AG10803 (cell line): ENCODE measurements at places on chromosomes 7 and 10.
A peak's percentile ranks its signal among the peaks of the same experiment; 100 is the strongest.

- no peak for DNase-seq
These were observed 33.5 kb upstream of the FOXL3 start for GRCh38 chr7:256461-256940.

DNA sequence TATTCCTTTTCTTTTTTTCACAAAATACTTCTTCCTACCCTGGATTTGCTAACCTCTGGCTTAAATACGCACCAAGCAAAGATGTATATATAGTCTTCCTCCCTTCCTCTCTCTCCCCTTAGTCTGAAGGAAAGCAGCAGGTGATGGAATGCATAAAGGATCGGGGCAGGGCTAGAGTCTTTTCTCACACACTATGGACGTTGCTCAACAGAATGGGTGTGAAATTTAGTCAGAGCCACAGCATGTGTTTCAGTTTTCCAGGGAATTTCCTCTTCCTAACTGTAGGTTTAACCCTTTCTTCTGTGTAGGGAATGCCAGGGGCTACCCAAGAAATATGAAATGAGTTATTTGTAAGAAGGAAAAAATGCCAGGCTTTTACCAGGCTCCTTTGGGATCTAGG lies 71.4 kb upstream of the NFKB2 start:
- DNase-seq: peak; percentile 59

- no peak for DNase-seq
These were observed 17.8 kb downstream of the CXCL12 start for GRCh38 chr10:44366941-44367630.

DNA sequence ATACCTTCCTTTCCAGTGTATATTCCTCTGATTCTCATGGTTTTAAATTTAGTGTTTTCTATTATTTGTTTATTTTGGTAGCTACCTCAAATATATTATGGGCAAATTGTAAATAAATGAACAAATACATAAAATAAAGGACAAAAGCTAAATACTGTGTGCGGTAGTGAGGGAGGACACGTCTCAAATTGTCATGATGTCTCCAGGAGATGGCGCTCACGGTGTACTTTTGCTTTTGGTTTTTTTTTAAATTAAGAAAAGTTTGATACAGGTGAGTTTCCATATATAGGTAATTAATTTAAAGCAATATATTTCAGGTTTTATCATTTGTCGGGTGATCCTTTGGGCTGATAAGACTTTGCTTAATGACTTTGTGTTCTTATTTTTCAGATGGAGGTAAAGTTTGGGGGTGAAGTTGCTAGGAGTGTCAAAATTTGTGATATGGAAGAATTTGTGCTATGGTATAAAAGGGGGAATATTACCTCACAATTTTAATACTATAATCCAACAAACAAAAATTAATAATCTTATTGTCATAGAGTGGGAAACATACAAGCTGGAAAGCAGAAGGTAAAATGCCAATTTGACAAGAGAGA lies 68.4 kb upstream of the TMEM229A start:
- DNase-seq: no peak

DNA sequence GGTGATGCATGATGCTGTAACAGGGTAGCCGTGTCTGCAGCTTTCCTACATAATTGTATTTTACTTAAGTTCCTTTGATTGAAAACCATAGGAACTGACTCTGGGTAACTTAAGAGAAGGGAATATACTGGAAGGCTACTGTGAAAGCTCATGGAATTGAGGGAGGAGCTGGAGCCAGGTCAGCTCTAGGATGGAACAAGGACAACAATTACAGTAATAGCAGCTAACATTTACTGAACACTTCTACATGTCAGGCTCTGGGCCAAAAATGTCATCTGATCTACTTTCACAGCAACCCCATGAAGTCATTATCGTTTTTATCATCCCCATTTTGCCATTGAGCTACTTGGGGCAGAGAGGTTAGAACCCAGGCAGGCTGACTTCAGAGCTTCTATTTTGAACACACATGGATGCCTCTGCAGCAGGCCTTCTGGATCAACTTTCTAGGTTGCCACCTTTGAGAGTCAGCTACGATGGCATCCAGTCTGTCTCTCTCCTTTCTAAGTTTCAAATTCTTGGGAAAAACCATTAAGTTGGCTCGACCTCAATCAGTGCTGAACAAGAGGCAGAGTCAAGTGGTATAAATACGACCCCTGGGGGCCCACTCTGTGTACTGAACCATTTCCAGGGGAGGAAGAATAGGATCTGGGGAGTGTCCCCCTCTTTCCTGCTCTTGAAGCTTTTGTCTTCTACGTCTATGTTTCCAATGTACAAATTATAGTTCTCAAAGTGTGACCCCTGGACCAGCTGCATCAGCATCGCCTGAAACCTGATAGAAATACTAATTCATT lies 272.3 kb upstream of the PLPP4 start:
- DNase-seq: no peak

DNA sequence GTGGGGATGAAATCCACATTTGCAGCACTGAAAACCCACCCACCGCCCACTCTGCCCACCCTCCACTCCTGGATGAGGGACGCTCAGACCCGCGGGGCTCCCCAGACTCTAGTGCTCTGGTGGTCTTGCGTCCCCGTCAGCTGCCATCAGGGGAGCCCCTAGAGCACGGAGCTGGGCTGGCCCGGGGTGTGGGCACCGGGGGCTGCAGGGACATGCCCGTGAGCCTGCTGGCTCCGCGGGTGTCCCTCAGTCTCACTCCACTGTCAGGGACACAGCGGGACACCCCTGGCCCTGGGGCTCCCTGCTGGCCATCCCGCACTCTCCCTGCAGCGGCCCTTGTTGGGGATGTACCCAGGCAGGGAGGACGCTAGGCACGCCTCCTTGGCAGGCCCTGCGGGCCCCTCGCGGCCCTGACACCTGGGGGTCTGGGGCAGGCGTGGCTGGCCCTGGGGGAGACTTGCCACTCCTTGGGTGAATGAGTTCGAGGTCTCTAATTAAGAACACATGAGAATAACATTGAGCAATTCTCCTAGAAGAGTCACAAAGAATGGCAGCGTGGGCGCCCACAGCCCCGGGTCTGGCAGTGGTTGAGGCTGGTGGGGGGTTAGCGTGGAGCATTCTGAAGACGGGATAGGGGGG lies 64.2 kb downstream of the CFAP46 start:
- peak; percentile 24 for DNase-seq

DNA sequence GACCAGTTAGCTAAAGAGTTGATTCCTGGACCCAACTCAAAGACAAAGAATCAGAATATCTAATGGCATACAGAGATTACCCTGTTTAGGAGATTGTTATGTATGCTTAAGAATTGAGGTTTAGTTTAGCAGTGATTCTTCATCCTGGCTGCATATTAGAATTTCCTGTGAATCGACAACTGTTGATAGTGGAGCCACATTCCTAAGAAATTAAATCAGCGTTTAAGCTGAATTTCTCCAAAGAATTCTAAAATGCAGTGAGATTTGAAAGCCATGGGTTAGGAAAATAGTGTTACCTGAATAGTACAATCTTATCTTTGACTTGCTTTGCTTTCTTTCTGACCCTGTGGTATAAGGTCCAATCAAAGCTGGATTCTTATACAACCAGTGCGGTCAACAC lies 16.4 kb upstream of the FERD3L start:
- DNase-seq: no peak

DNA sequence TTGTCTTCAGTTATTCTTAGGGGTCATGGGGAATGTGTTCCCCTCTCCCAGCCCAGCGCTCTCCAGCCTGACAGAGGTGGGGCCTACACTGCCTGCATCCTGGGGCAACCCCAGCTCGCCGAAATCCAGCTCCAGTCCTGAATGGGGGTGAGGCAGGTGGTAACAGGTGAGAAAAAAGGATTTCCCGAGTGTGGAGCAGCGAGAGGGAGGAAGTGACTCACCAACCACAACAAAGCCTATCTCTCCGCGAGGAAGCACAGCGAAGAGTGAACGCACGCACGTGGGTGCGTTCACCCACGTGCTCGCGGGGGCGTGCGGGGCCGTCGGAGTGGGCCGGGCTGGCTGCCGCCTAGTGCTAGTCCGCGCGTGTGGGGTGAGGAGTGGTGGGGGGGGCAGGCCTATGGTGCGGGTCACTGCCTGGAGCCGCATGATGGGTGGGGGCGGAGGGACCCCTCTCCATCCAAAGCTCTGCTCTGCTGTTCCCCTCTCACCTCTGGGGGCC lies 855 bp upstream of the PALD1 start:
- no peak for DNase-seq

- DNase-seq: no peak
These were observed 161.5 kb upstream of the KLF6 start for GRCh38 chr10:3946234-3947229.

DNA sequence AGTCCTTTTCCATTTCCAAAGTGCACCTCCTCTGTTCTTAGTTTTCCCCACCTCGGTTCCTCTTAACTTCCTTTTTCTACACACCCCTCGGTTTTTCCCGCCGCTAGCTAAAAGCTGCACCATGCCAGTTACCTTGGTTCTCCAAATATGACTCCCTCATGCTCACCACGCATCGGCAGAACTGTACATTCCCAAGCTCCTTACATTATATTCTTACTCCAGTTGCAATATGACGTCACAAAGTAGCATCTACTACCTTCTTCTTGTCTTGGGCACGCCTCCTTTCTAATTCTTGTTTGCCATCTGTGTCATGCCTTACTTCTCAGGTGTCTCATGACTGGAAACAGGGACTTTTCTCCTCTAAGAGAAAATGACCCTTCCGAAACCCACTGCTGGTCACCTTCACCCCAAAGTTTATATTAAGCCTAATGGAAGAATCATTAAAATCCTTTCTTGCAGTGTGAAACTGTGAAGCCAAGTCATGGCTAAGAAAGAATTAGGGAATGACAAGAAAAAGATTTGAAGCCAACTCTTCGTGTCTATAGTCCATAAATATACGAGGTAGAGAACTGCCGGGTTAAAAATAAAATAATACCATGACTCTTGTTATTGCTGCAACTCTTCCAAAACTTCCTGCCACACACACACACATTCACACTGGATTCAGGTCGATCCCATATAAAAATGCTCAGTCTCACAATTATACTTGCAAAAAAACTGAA lies 1.7 kb downstream of the ESYT2 start:
- peak; percentile 41 for DNase-seq

DNA sequence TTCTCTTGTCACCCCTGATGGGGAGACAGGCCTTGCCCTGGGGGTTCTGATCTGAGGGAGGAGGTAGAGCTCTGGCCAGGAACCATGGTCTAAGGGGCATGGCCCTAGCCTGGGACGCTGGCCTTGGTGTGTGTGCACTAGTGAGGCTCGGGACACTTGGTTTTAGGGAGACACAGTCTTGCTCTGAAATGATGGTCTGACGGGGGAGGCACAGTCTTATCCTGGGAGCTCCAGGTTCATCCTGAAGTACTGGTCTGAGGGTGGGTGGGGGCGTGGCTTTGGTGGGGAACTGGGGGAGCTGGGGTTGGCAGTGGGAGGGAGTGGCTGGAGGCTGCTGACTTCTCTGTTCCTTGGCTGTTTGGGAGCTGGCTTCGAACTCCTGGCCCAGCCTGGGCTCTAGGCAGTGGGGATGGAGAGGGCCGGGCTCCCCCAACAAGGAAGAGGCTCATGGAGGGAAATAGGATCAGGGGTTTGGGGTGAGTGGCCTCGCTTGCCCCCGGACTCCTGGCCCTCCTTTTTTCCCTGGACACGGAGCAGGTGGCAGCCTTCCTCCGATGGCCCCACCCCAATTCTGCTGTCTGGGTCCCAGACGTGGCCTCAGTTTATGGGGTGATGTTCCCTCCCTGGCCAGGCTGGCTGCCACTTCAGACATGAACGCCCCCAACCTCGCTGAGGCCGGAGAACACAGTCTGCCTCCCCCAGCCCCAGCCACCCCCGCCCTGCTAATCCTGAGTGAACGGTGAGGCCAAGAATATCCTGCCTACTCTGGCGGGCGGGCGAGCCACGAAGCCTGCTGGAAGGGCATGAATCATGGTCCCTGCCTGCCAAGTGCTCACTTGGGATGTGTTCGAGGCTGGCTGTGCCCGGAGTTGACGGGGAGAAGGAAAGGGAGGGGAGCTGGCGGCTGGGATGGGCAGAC lies 43.5 kb downstream of the TMEM270 start:
- peak; percentile 61 for DNase-seq

GRCh38 chr10:28841625-28842024 lies 164.3 kb downstream of the BAMBI start:
- peak; percentile 48 for DNase-seq

DNA sequence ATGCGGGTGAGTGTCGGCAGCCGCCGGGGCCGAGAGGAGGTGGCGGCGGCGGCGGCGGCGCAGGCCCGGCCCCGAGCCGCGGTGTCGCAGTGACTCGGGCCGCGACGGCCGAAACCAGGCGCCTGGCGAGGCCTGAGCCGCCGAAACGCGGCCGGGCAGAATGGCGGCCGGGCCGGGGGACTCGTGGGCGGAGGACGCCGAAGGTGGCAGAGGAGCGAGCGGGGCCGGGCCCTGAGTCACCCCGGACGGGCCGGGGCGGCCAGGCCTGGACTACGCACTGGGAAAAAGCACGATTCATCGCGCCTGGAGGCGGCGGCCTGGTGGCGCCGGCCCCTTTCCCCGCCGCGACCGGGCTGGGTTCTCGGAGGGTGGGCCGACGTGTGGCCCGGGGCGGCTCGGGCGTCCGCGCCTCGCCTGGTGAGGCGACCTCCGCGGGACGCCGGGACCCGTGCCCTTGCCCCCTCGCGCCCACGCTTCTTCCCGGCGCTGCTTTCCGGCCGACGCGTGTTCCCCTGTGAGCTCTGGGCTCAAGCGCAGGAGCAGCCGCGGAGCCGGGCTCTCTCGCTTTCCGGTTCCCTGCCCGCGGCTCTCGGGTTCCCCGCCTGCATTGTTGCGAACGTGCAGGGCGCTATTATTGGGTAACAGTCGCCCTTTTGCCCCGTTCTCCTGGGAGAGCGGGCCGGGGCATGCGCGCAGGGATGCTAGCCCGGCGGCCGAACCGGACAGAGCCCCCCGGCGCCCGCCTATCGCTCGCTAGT lies 500 bp downstream of the CUL1 start:
- peak; percentile 54 for DNase-seq

- DNase-seq: no peak
These were observed 422.3 kb downstream of the DGKB start for GRCh38 chr7:14480281-14480680.

DNA sequence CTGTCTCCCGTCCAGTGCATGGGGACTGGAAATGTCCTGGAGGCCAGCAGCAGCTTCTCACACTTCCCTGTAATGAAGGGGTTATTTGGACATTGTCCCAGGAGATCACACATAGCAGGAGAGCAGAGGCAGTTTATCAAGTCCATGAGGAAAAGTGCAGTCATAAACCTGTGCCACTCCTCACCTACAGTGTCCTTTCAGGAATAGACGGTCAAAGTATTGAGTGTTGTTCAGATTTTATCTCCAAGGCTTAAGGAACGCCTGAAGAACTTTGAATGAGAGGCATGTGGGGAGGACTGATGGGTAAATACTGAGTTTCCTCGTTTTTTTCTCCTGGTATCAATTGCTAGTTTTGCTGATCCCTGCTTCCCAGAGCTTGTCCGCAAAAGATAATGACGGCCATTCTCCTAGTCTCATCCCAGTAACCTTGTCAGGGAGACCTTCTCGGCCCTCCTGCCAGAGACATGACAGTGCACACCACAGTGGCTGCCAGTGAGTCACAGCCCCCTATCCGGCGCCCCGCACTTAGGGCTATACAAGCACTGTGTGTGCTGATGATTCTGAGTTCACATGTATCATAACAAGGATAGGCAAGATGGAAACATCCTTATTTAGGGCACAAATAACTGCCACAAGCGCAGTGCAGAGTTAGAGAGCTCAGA lies 495.5 kb upstream of the MGMT start:
- no peak for DNase-seq
